ENCODE measurements at places on chromosomes 4 and X. TPM values are rescaled to one million over a fixed set of nuclear protein-coding genes. Genes with fewer than 3 reads are reported as not detected.

DNA sequence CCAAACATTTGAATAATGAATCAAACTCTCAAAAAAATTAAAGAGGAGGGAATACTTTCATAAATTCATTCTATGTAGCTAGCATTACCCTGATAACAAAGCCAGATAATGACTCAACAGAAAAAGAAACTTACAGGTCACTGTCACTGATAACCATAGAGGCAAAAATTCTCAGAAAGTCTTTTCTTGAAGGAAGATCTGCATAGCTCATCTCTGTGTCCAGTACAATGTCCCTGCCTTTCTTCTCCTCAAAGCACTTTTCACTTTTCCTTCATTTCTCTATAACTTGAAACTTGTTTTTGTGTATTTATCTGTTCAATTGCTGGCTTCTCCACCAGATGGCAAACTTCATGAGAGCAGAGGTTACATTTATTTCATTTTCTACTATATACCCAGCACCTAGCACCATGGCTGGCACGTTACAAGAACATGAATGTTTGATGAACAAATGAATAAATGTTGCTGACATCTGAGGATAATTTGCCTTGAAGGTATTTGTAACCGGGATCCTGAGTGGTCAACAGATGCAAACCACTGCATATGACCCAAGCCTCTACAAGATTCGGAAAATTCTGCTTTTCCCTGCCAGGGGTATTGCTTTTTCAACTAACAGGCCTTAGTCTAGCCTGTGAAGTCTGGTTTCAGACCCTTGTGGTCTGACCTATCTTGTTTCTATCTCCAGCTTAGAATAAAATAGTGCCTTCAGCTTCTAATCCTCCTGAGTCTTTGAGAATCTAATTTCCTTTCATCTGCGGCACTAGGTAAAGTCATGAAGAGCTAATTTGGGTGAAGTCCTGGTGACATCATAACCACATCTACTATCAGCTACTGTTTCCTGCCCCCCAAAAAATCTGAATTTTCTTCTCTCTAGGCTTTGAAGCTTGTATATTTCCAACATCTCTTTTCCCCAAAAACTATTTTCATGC lies 52.5 kb upstream of the ANTXR2 start:
- no peak for DNase-seq

- DNase-seq = no peak
Observed at GRCh38 chrX:134990475-134990800, 353 bp upstream of the SMIM10 start.

GRCh38 chr4:38663090-38663800 lies 754 bp upstream of the KLF3 start:
- no peak for DNase-seq

DNA sequence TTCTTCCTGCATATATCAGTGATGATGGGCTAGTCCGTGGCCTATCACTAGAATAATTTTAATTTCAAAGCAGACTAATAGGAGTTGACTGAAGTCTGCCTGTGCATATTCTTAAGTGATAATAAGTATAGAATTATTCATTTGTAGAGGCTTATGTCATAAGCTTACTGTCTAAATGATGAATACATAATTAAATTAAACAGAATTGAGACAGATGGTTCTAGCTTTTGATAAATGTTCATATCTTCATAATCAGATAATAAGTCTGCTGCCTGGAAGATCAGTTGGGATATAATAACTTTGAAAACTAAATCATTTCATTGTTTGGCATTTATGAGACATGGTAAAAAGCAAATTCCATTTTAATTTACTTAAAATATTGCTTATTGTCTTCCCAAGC lies 1175.6 kb downstream of the TECRL start:
- DNase-seq = no peak

- DNase-seq = no peak
Observed at GRCh38 chr4:84928089-84928488, 38.4 kb downstream of the WDFY3 start.

- no peak for DNase-seq
Observed at GRCh38 chr4:122785099-122785498, 41.5 kb upstream of the FGF2 start.

DNA sequence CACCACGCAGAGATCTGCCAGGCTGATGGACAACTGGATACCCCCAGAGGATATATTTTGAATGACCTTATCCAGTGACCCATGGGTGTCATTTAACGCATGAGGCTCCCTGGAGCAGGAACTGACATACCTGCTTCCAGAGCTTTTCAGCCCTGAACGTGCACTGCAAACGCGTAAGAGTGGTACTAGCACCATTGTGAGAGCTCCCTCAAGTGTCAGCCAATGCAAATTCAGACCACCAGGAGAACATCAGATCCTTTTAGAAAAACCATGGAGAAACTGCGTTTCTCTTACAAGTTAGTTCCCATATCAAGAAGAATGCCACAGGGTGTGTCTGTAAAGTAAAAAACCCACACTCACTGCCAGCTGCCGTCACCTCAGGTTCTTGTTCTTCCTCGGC lies 7.3 kb downstream of the TREX2 start:
- DNase-seq = no peak

GRCh38 chr4:128862608-128863311 lies 53.3 kb downstream of the JADE1 start:
- no peak for DNase-seq

GRCh38 chr4:156374069-156374468 lies 420.4 kb upstream of the CTSO start:
- no peak for DNase-seq

DNA sequence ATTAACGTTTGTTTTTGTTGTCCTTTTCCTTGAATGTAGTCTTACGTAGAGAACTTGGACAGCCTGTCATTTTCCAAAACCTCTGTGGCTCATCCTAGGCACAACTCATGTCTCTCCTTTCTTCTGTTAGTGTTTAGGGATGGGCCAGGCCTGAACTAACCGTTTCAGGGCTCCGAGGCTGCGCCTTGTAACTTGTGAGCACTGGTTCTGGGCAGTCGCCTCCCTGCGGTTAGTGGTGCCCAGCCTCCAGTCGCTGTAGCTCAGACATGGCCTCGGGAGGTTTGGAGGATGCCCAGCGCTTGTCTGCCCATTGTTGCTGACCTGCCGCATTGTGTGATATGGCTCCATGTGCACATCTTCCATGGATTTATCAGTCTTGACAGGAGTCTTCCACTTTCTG lies 32.8 kb downstream of the TMEM131L start:
- no peak for DNase-seq

- no peak for DNase-seq
Observed at GRCh38 chrX:67524428-67524827, 19.4 kb upstream of the AR start.

- peak; percentile 86 for DNase-seq
Observed at GRCh38 chr4:48093991-48094416, 40.0 kb downstream of the TXK start.

GRCh38 chrX:17654116-17654515 lies 83.2 kb upstream of the SCML1 start:
- DNase-seq = no peak

DNA sequence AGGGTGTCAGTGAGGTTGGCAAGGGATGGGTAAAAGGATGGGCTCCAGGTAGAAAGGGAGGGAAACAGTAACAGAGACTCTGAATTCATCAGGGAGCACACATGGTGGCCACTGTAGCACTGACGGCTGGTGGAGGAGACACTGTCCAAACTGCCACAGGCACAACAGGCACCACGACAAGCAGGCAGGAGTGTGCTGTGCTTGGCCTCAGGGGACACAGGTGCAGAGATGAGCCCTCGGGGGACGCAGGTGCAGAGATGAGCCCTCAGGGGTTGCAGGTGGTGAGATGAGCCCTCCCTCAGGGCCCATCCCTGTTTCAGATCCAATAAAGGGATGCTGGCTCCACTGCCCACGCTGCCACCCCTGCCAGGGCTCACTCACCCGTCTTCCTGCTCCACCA lies 7.6 kb downstream of the PDE6B start:
- DNase-seq = no peak

GRCh38 chrX:71978164-71978563 lies 67.5 kb downstream of the NHSL2 start:
- no peak for DNase-seq

- no peak for DNase-seq
Observed at GRCh38 chr4:138567696-138568095, 325.5 kb upstream of the SLC7A11 start.

GRCh38 chrX:63918611-63919010 lies 133.6 kb upstream of the ARHGEF9 start:
- no peak for DNase-seq

DNA sequence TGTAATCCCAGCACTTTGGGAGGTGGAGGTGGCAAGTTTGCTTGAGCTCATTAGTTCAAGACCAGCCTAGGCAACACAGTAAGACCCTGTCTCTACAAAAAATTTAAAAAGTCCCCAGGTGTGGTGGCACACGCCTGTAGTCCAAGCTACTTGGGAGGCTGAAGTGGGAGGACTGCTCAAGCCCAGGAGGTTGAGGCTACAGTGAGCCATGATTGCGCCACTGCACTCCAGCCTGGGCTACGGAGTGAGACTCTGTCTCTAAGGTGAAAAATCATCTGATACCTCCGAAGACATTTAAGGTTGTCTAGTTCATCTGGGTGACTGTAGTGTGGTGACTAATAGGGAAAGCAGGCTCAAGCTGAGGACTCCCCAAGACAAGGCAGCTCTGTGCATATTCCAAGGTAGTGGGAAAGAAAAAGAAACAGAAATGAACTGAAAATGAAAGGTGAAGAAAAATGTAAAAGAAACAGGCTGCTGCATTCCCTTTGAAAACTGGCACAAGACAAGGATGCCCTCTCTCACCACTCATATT lies 23.3 kb downstream of the FRYL start:
- no peak for DNase-seq

- DNase-seq = no peak
Observed at GRCh38 chr4:141417387-141417786, 196.7 kb downstream of the ZNF330 start.

DNA sequence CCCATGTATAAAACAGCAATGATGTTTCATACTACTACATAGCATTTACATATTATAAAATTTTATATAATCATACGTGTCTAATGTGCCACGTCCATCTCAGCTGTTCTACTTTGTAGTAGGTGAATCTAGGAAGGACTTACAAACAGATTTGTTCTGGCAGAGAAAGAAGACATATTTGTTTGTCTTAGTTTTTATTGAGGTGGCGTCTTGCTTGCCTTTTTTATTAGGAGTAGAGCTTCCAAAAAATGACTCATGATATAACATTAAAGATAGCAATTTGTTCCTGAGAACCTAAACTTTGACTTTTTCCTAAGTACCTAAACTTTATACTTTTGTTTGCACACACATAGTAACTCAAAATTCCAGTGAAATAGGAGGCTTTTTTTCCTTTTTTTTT lies 64.6 kb downstream of the CLDN22 start:
- DNase-seq = no peak

Gene TXK
- 1.4 TPM for total RNA-seq

Gene FAAH2
- 8.2 TPM for total RNA-seq

Gene AKAP17A
- 28.3 TPM for total RNA-seq

Gene SMR3B
- total RNA-seq = not detected

Gene CT55
- total RNA-seq = not detected

Gene NAP1L2
- total RNA-seq = not detected

Gene DCAF16
- total RNA-seq = 54.2 TPM

Gene SAGE1
- not detected for total RNA-seq

Gene BANK1
- total RNA-seq = 2.2 TPM

Gene APELA
- total RNA-seq = not detected

Gene FRMD7
- not detected for total RNA-seq

Gene ADH1A
- total RNA-seq = not detected

Gene GIMD1
- total RNA-seq = not detected
